Glomerular endothelial cell (primary cell): ENCODE measurements at places on chromosomes 2 and 18. TPM values are rescaled to one million over a fixed set of nuclear protein-coding genes. Genes with fewer than 3 reads are reported as not detected.

INO80D gene
- total RNA-seq = 12.8 and 14.2 TPM in 2 replicates

GRCh38 chr2:74219846-74220486, 21.6 kb downstream of the MTHFD2 start:
- no peak for DNase-seq

LMAN1 gene
- total RNA-seq = 101 and 117 TPM in 2 replicates

DNA sequence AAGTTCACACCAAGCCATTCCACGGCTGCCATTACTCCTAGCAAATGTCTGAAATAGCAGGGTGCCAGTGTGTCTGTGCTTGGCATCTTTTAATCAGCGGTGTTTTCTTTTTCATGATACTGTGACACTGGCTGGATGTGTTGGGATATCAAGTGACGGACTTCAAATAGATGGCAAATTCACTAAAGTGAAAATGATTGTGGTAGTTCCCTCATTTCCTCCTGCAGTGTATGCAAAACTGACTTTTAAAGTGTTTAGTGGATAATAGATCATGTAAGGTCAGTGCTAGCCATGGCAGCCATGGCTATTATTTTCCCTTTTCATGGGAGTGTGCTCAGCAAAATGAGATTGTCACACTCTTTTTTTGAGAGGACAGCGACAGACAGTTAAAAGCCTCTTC, 261.5 kb upstream of the SIX3 start:
- no peak for DNase-seq

GRCh38 chr2:231397011-231397927, 1.8 kb downstream of the B3GNT7 start:
- DNase-seq = no peak

GRCh38 chr18:8711736-8712135, 6.4 kb downstream of the MTCL1 start:
- DNase-seq = no peak

- no peak for DNase-seq
Measured at GRCh38 chr2:28695245-28695647, 56.4 kb upstream of the PPP1CB start.

CDKL4 gene
- total RNA-seq = not detected in 2 replicates

DNA sequence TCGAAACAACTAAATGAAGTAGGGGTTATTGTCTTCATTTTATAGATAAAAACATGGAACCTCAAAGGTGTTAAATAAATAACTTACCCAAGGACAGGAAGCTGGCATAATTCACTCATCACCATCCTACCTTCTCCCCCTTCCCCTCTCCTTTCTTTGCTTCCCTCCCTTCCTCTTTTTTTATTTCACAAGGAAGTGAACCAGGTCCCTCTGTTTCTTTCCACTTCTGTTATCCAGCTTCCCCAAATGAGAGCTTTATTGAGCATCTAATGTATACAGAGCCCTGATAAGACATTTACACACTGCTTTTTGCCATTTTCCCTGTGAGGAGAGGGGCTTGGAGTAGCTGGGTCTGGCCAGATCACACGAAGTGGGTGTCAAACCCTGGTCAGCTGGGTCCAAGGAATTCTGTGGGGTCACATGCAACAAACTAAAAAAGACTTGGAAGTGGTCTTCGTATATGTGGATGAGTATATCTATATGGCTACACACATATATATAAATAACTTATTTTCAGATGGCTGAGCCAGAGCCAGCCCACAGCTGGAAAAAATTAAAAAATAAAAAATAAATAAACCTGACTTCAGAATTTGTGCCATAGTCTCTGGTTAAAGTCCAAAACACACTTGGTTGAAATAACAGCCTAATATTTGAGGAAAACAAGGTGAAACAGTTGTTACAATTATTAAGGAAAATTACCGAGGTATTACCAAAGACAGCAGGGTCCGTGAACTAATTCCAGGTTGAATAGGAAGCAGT, 49.3 kb upstream of the FOSL2 start:
- no peak for DNase-seq

- DNase-seq = no peak
Measured at GRCh38 chr2:135124924-135125886, 73.1 kb downstream of the RAB3GAP1 start.

NFU1 gene
- total RNA-seq = 34.3 and 36.3 TPM in 2 replicates

CFAP210 gene
- not detected in 2 replicates for total RNA-seq

- no peak for DNase-seq
Measured at GRCh38 chr2:105243961-105244360, 2.4 kb downstream of the GPR45 start.

DNA sequence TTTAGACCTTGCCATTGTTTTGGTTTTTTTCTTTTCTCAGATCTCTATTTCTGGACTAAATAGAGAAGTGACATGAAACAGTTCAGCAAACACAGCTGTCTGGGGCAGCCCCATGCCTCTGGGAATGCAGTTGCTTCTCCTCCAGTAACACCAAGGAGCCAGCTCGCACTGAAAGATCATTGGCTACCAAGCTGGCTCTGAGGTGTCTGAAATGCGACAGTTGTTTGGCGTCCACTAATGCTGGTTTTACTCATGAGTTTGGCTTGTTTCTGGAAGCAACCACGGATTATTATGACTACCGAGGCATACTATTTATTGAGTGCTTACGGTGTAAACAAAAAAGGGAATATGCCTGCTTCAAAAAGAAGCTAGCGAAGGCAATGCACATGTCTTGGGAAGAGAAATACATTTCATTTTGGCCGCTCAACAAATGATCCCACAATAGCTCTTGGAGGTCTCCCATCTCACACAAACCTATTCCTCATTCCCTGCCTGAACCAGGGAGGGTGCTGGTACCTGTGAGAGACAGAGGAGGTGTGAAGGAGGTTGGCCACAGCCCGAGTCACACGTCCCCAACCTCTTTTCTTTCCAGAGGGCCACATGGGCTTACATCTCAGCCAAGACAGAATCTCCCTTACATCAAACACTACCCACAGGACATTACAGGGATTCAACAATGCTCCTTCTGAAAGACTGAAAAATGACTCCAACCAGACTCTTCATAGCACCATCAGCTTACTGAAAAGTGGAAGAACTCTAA, 37.5 kb upstream of the NEB start:
- no peak for DNase-seq
